ENCODE measurements at places on chromosomes 7 and 10. TPM values are rescaled to one million over a fixed set of nuclear protein-coding genes. Genes with fewer than 3 reads are reported as not detected.

The APBB1IP gene
- polyA plus RNA-seq = 0.25 TPM

The SLC29A4 gene
- 3.7 TPM for polyA plus RNA-seq

DNA sequence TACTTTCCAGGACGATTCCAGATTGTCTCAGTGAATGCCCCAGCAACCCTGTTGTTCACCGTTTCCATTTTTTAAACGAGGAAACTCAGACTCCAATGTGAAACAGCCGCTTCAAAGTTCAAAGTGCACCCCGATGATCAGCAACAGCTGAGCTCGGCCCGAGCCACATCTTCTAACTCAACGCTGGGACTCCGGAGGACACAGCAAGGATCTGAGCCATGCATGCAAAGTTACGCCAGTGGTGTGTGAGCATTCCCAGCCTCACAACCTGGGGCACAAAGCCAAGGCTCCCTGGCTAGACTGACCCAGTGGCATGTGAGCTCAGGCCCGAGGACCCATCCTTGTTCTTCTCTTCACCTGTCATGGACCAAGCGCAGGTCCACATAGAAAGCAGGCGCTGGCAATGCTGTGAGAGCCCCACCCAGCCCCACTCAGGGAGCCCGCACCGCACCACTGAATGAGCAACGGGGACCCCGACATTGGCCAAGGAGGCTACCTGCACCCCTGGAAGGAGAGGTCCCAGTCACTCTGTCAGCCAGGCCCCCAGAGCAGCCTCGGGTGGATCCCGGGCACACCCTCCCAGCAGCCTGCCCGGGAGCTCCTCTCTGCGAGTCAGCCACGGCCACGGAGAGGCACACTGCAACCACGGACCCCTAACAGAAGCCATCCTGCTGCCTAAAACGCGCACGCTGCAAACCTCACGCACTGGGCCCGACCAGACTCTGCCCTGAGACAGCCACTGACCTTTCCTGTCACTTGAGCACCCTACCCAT lies 82.9 kb downstream of the MAD1L1 start:
- peak; percentile 35 for DNase-seq

GRCh38 chr10:16609211-16609610 lies 87.5 kb upstream of the C1QL3 start:
- DNase-seq = no peak

- no peak for DNase-seq
These were observed 28.0 kb upstream of the KIAA1217 start for GRCh38 chr10:24180891-24181290.
